ENCODE measurements at places on chromosomes 7 and 10.

GRCh38 chr10:77357611-77358310, 279.8 kb downstream of the KCNMA1 start:
- DNase-seq, result no peak

- no peak for DNase-seq
These were observed 52.0 kb downstream of the TCAF1 start for GRCh38 chr7:143849785-143850479.

DNA sequence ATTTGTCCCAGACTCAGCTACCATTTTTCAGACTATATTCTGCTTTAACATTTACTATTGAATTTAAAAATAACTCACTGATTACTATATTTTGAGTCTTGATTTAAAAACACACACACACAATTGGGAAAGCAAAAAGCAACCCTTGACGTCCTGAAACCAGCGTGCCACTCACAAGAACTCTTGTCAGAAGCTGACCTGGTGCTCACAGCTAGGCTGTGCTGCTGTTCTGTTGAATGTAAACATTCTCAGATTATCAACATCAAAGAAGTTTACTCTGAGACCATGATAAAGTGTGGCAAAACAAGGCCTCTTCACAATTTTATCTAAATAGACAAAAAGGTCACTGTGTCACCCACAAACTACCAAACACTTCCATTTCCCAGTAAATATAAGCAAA, 62.6 kb upstream of the CACNA2D1 start:
- DNase-seq, result no peak

- no peak for DNase-seq
These were observed 7.0 kb upstream of the HPS1 start for GRCh38 chr10:98453729-98454128.

GRCh38 chr7:80827239-80827633, 91.6 kb downstream of the SEMA3C start:
- DNase-seq, result no peak

DNA sequence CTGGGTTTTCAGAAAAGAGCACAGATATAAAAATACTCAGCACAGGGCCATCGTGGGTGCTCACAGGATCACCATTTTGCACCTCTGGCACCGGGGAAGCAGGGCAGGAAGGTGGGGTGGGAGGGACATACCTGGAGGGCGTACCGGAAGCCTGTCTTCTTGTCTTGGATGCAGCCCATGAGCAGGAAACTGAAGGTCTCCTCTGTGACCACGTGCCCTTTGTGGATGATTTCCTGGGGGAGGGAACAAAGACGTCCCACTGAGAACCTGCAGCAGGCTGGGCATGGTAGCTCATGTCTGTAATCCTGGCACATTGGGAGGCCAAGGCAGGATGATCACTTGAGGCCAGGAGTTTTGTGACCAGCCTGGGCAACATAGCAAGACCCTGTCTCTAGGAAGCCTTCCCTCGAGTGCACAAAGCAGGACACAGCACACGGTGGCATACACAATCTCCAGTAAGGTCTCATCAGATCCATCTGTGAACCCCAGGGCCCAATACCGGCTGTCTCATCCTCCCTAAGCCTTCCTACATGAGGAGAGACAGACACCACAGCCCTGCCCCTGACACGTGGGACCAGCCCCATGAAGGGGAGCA, 9.5 kb downstream of the PTCD1 start:
- DNase-seq, result no peak

- no peak for DNase-seq
These were observed 144.4 kb downstream of the CUX1 start for GRCh38 chr7:101961811-101962210.

GRCh38 chr7:115410434-115410820, 488.5 kb downstream of the MDFIC start:
- DNase-seq, result no peak

DNA sequence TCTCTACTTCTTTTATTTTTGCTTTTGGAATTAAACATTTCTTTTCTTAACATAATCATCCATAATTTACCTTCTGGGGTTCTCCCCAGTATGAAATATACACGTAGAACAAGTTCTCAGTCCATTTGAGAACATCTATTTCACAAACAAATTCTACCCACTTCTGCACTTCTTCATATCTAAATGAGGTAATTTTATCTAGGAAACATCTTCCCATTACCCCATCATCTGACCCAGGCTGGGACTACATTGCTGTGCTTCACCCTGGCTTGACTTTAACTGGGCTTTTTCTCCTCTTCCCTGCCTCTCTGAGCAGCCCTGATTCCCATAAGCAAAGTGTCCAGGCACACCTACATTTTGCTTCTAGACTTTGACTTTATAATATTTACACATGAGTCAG, 43.3 kb upstream of the AMPH start:
- DNase-seq, result no peak

DNA sequence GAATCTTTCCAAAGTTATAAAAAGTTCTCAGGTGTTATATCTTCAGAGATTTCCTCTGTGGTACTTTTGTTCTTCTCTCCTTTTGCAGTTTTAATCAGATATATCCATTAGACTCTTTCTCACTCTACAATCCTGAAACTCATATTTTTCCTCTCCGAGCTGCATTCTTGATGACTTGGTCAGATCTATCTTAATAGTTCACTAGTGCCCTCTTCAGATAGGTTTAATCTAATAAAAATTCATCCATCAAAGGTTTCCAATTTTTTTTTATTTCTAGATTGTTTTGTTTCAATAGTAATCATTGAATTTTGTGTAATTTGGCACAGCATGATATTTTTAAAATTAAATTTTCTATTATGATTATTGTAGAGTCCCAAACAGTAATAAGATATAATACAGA, 21.8 kb upstream of the DGKB start:
- no peak for DNase-seq

DNA sequence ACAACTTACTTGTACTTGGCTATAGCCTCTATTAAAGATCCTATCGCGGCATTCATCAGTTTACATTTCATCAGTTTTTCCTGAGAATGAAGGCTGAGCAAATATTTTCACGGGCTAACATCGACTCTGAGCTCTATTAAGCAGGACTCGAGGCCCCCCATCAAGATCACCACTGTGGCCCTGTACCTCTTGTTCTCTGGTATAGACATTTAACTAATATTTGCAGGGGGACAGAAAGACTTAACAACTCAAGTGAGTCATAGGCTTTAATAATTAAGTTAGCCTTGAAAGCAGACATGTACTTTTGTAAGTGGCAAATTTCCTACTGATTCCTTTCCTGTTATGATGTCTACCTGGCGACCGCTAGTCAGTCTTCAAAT, 45.4 kb downstream of the DOCK4 start:
- no peak for DNase-seq

DNA sequence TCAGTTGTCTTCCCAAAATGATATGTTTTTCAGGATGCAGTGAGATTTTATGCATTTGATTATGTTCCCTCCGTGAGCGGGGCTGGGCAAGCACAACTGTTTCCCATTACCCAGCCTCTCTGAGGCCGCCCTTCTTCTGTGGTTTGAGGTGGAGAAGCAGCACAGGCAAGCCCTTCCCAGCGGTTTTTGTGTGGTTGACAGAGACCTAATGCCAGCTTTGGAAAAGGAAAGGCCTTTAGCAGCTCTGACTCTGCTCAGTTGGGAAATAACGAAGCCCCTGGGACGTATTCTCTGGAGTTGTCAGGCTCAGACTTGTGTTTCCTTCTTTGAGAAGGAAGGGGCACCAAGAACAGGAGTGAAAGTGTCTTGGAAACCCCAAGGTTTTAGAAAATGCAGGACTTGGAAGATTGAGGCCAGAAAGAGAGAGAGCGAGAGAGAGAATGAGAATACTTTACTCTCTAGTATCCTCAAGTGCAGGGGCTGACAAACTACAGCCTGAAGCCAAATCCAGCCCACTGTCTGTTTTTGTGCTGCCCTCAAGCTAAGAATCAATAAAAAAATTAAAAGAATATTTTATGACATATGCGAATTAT, 20.6 kb upstream of the PDCD4 start:
- no peak for DNase-seq

DNA sequence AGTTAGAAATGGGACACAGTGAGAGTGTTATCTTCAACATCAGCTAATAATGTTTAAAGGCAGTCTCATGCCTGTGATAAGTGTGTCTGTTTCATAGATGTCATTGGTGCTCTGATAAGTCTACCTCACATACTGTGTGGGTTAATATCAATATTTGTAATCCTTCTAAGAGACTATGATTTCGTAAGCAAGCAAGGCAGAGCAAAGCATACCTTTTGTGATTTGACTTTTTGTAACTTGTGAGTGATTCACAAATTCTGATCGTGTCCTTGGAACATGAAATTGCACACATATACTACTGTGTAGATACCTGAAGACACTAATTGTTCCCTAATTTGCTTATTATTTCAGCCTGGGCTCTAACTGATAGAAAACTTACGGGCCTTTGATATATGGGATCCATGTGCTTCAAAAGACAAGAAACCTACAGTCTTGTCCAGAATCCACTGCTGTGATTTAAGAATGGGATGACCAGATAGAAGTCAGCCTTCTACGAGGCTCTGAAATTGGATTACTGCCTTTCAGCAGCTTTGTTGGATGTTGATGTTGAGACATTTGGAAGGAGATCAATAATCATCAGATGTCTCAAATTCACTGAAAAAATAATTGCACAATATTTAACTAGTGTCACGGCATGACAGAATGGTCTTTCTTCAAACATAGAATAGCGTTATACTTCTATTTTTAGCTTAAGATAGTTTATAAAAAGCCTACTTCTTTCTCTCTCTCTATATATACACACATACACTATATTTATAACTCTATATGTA, 63.2 kb upstream of the KLF6 start:
- no peak for DNase-seq

DNA sequence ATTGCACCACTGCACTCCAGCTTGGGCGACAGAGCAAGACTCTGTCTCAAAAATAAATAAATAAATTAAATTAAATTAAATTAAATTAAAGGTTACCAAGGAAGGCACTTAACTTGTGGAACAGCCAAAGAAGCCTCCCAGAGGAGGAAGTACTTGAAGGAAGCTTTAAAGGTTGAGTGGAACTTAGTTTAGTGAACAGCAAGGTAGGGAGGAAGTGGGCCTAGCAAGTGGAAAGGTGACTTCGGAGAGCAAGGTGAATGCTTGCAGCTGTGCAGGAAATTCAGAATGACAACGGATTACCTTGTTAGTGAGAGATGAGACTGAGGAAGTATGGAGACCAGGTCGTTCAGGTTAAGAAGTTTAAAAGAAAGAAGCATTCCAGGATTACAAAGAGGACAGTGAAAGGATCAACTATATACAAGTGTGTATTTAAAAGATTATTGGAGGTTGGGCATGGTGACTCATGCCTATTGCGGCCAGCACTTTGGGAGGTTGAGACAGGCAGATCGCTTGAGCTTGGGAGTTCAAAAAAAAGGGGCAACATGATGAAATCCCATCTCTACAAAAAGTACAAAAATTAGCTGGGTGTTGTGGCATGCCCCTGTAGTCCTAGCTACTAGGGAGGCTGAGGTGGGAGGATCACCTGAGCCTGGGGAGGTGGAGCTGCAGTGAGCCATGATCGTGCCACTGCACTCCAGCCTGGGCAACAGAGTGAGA, 12.8 kb upstream of the RPEL1 start:
- DNase-seq, result no peak

- DNase-seq, result no peak
These were observed 35.2 kb downstream of the LSMEM1 start for GRCh38 chr7:112515989-112516388.

- DNase-seq, result no peak
These were observed 300.4 kb upstream of the NFE2L3 start for GRCh38 chr7:25851332-25852210.

DNA sequence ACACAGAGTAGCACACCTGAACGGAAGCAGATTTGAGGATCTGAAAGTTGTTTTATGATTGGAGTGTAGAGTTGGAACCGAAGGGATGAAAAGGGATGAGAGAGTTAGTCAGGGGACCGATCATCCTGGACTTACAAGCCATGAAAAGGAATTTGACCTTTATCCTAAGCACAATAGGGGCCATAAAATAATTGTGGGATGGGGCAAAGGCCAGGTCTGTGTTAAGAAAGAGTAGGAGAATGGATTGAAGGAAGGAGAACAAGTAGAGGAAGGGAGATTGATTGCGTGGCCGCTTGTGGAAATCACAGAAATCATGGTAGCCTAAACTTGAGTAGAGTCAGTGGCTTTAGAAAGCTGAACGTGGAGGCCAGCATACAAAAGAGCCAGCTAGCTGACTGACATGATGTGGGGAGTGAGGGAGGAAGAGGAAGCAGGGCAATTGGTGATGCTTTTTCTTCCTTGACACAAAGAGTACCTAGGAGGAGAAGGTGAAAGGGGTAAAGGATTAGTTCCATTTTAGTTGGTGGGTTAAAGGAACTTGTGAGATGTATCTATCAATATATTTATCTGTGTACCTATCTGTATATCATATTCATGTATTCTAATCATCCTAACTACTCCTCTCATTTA, 67.1 kb upstream of the RPA3 start:
- no peak for DNase-seq

DNA sequence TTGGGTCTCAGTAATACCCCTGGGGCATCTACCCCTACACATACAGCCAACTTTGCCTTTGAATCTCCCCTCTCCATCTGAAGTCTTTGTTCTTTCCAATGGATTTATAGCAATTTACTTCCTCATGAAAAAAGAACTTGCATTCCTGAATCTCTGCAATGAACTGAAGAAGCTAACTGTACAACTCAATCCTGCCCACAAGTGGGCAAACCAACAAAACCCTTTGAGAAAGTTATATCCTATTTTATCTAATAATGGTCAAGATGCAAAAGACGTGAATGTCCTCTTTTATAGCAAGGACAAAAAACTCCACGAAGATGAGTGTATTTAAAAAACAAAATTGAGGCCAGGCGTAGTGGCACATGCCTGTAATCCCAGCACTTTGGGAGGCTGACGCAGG, 991.3 kb downstream of the LRMDA start:
- DNase-seq, result no peak

DNA sequence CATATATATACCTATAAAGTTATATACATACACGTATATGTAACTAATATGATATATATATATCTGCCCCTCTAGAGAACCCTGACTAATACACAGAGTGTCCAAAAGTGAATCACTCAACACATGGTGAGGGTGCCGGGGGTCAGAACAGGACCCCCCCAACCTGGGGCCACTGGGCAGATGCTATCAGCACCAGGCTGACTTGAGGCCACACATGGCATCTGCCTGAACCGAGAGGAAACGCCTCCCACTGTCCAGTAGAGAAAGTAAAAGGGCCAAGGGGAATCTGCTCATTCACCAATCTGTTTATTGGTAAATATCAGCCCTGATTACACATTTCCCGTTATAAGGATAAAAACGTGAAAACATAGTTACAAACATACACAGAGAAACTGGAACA, 218.3 kb downstream of the PTPRN2 start:
- no peak for DNase-seq

GRCh38 chr10:92849576-92850090, 1.3 kb downstream of the EXOC6 start:
- no peak for DNase-seq

GRCh38 chr10:114045136-114046086, 1.7 kb downstream of the ADRB1 start:
- peak; percentile 21 for DNase-seq

GRCh38 chr7:54550471-54550870, 8.3 kb downstream of the VSTM2A start:
- DNase-seq, result no peak
